ENCODE measurements at places on chromosomes 1 and 21.
A peak's percentile ranks its signal among the peaks of the same experiment; 100 is the strongest.

DNA sequence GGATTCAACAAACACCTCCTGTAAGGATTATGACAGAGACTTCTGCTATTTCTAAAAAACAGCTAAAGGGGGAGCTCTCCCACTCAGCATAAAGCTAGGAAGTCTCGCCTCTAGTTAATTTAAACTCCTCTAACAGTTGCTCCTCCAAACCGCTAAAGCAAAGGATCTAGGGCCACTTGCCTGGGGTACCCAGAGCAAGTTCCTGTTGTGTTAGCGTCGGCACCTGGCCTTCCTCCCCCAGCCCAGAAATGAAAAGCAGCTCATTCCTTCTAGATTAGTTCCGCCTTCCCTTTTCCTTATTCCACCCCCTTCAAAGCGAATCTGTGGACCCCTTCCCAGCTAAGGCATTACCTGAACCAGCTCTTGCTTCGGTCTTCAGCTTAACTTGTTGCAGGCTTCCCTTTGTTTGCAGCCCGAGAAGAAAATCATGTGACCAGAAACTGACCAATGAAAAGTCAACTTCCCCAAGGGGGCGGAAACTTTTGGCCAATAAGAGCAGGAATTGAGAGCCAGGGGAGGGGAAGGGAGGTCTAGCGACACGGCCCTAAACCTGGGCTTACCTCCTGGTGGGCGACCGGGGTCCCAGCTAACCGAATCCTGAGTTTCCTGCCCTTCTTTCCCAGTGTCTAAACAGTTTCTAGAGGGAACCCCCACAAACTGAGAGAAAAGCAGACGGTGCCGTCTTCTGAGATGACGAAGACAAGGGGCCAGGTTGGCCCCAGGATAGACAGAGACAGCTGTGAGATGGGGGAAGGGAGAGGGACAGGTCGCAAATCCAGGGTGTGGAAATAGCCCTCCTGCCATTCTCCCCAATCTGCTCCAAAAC, at the start of gene PBXIP1:
Gene PBXIP1, minus strand, starts transcription at position 382 of the 826 bp plus-strand sequence. CDS start 2,378 bp downstream, outside the sequence.
- DNase-seq, result peak; percentile 49

GRCh38 chr1:109806733-109807400, 43.1 kb upstream of the EPS8L3 start:
- no peak for DNase-seq

DNA sequence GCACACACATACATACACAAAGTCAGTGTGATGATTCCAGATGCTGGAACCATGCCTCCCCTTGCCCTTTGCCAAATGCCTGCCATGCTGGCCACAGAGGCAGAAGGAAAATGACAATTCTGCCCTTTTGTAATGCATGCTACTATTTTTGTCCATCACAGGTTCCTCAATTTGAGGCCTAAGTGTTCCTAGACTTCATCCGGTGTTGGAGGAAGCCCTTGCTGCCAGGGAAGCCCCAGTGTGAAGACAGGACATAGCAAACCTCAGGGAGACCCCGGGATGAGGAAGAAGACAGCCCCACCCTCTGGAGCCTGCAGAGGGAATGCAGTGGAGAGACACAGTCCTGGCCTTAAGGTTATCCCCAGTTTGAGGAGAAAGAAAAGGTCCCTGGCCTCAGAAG, 14.4 kb downstream of the PRR9 start:
- DNase-seq, result no peak

- no peak for DNase-seq
Measured at GRCh38 chr1:3904006-3904842, 4.2 kb upstream of the C1orf174 start.

DNA sequence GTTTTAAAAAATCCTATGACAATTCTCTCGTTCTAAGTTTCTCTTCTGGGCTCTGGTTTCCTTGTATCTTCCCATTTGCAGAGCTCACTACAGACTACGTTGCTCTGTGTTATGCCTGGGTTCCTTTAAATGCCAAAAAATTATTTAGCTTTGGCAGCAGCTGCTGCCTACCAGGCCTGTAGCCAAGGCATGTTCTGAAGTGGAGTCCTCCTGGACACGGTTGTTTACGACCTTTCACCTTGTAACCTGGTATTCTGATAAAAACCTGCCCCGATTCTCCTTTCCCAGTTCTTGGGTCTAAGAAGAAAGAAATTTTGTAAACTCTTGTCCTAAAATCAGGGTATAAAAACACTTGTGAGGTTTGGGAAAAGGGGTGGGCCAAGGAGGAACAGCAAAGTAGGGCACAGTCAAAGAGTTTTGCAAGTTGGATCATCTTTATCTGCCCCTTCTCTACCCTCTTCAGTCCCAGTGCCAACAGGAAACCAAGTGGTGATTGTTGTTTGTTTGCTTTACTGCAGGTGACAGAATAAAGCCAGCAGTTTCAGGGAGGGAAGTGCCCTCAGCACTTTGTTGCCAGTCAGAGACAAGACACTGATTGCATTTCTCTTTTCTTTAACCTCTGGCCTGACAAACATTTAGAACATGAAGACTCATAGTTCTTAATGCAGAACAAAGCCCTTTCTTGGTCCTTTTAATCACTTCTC, 3.1 kb upstream of the TXNIP start:
- DNase-seq, result no peak

DNA sequence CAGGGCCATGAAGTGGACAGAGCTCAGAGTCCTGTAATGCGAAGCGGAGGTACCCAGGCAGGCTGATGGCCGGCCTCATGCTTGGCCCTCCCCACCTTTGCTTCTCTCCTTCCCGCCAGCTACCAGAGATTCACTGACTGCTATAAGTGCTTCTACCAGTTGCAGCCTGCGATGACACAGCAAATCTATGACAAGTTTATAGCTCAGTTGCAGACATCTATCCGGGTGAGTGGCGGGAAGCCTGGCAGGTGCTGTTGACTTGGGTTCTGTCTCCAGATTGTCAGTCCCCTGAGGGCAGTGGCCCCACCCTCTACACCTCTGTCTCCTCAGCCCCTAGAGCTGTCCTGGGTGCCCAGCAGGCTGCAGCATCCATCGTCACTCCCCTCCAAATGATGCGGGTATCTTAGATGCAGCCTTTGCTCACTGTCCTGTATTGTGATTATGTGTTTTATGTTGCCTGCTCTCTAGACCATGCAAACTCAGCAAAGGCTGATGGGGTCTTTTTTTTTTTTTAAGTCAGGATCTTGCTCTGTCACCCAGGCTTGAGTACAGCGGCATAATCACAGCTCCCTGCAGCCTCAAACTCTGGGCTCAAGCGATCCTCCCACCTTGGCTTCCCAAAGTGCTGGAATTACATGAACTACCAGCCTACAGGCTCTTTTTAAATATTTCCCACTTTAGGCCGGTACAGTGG, 9.6 kb upstream of the BGLAP start:
- DNase-seq, result no peak

DNA sequence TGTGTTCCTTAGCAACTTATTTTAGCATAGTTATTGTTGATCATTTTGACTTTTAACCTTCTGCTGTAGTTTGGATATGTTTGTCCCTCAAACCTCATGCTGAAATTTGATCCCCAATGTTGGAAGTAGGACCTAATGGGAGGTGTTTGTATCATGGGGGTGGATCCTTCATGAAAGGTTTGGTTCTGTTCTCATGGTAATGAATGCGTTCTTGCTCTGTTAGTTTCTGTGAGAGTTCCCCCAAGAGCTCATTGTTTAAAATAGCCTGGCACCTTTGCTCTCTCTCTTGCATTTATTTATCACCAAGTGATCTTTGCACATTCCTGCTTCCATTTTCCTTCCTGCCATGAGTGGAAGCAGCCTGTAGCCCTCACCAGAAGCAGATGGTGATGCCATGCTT, 372.1 kb upstream of the VAMP3 start:
- DNase-seq, result no peak

Measured in stimulated activated CD4-positive, alpha-beta T cell treated with anti-CD3 and anti-CD28 coated beads, Interleukin-12 subunit alpha, Interleukin-12 subunit beta, amount 100 ng/mL, for 24 hours (primary cell).